Activated T-cell treated with anti-CD3 and anti-CD28 coated beads for 1 hour (primary cell): ENCODE measurements at places on chromosomes 2 and 18.

- no peak for DNase-seq
Measured at GRCh38 chr2:54981385-54981784, 68.9 kb downstream of the RTN4 start.

DNA sequence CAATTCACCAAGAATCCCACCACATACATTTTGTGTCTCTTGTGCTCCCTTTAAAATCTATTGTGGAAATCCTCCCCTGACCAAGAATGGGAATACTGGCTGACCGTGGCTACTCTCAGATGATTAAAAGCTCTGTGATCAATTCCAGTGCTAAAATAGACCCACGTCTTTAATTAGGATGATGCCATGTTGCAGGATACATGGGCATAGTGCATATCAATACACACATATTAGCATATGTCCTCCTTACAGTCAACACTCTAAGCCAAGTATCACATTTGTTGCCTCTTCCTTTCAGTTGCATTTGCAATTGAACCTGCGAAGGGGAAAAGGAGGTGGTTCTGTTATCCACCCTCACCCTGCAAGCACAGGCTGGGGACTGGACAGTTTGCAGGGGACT is 41.8 kb downstream of the SPP2 start:
- DNase-seq: no peak

DNA sequence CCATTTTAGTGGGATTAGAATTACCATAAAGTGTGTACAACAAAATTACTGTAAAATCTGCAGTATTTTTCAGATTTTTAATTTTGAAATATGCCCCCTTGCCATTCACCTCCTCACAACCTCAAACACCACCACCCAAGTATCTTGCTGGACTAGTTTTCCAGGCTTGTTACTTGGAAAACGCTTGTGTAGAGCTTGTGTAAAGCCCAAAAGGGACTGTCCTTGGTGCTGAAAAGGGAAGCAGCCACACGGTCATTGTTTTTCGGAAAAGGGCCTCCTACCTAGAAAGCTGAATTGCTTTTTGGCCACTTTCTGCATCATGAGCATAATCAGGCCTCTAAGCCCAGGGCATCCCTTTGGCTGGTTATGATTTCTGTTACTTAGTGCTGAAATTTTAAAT is 563.4 kb downstream of the LRRTM4 start:
- DNase-seq: no peak

DNA sequence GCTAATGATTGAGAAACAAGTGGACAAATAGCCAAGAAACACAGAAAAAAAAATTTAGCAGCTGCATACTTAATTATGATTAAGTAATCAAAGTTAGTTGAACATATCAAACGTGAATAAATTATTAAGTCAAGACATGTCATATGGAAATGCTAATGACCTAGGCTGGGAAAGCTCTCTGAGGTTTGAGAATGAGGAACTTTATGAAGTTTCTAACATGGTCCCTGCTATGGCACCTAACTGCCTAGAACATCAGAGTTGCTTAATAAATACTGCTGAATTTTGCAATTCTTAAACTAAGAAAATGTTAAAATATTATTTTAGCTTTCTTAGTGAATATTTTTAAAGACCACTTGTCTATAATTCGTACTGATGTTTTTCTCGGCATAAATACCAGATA is 99.8 kb downstream of the AFF3 start:
- DNase-seq: no peak

GRCh38 chr2:53331667-53332066 is 435.9 kb upstream of the CHAC2 start:
- no peak for DNase-seq

GRCh38 chr2:137220438-137220993 is 455.2 kb downstream of the THSD7B start:
- no peak for DNase-seq
